ENCODE measurements at places on chromosomes 13 and 19.

DNA sequence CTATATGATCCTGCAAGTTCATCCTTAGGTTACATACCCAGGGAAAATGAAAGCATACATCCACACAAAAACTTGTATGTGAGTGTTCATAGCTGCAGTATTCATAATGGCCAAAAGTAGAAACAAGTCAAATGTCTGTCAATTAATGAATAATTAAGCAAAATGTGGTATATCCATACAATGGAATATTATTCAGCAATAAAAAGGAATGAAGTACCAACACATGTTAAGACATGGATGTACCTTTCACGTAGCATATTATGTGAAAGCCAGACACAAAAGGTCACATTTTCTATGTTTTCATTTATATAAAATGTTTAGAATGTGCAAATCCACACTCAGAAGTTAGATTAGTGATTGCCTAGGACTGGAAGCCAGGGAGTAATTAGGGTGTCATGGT is 75.4 kb downstream of the ZNF429 start:
- DNase-seq: no peak

- DNase-seq: no peak
Observed at GRCh38 chr19:46520616-46521015, 24.9 kb upstream of the PNMA8B start.

GRCh38 chr19:17125062-17125727 is 49.6 kb downstream of the MYO9B start:
- DNase-seq: no peak

- DNase-seq: no peak
Observed at GRCh38 chr13:114057166-114058050, 75.0 kb downstream of the RASA3 start.

DNA sequence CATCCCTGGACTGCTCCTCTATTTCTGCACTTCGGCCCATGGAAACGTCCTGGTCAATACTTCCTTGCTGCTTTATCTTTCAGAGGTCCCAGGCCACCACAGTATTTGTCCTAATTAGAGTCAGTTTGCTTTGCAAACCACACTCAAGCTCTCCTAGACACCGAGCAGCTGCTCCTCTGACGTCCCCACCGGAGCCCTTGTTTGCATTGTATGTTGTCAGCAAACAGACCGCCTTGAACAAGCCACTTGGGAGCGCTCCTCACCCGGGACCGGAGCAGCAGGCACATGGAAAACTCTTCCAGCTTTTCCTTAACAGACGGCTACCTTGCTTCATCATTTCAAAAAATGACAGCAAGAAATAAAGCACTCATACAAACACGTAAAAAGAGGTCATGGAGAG is 51.5 kb upstream of the GTF3A start:
- DNase-seq: no peak

DNA sequence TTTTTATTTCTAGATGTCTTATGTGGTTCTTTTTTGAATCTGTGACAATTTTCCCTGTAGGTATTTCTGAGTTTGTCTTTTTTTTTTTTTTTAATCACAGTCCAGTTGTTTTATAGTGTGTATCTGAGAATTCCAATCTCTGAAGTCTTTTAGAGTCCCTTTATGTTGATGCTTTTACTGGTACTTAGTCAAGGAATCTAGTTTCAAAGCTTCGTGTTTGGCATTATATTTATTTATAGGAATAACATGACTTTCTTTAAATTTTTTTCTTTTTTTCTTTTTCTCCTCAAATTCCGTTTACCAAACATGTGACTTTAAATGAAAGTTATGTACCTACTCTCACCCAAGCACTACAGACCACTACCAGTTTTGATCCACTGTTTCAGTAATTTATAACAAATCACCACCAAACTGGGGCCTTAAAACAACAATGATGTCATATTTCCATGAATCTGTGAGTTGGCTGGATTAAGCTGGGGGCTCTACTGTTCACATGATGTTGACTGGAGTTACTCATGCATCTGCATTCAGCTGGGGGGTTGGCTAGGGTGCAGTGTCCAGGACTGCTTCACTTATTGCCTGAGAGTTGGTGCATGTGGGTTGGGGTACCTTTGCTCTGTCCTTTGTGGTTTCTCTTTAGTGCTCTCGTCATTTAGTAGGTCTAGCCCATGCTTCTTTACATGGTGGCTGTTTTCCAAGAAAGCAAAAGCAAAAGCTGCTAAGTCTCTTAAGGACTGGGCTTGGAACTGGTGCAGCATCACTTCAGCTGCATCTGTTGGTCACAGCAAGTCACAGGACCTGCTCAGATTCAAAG is 22.3 kb downstream of the KCTD4 start:
- DNase-seq: no peak

GRCh38 chr19:8000298-8001038 is 5.0 kb downstream of the ELAVL1 start:
- no peak for DNase-seq

DNA sequence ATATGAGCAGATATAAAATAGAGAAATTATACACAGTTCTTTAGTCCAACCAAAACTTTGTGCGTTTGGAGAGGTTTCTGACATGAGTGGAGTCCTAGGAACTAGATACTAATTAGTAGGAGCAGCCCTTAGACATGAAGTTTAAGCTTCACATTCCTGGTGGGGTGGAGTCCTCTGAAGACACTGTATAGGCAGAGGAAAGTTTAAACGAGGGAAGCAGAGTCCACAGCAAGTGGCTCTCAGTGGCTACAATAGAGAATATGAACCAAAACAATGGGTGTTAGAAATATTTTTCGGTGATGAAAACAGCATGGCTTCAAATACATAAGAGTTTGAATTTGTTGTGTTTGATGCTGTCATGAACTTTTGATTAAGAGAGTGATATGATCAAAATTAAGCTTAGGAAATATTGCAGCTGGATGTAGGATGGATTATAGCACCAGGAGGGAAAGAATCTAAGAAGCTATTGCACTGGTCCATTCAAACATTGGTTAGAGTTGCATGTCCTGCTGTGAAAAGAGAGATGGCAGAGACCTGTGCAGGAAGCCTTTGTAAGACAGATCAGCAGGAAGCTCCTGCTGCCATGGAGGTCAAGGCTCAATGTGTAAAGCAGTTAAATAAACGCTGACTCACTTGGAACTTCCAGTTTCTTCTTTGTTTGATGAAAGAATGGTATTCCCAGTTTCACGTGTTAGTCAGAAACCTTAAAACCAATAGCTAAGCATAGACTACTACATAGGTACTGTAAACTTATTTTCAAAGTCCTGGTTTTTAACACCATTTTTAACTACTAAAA is 175.2 kb downstream of the TDRD3 start:
- no peak for DNase-seq

DNA sequence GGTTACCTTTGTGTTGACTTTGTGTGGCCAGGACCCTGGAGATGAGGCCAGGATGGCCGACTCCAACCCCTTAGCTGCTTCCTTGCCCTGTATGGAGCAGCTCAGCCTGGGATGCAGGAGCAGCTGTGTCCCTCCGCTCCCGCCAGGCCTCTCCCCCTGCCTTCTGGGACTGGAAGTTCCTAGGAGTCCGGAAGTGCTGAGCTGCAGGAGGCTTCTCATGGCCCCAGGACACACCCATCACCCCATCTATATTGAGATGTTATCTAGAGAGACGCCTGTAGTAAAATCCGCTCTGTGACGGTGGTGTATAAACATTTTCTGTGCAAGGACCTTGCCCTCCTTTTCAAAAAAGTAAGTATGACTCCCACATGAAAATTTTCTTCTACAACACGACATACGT is 27.0 kb downstream of the WTIP start:
- DNase-seq: no peak

- no peak for DNase-seq
Observed at GRCh38 chr13:107006661-107007060, 438.7 kb upstream of the ARGLU1 start.

- DNase-seq: no peak
Observed at GRCh38 chr13:40056898-40057619, 401.6 kb downstream of the COG6 start.

GRCh38 chr19:49677231-49677900 is at the start of gene PRMT1:
Gene PRMT1 (plus strand): TSS chr19:49677271. CDS start chr19:49677281, 10 bp downstream.
- no peak for DNase-seq

GRCh38 chr13:96100457-96101220 is 10.7 kb downstream of the HS6ST3 start:
- DNase-seq: no peak

DNA sequence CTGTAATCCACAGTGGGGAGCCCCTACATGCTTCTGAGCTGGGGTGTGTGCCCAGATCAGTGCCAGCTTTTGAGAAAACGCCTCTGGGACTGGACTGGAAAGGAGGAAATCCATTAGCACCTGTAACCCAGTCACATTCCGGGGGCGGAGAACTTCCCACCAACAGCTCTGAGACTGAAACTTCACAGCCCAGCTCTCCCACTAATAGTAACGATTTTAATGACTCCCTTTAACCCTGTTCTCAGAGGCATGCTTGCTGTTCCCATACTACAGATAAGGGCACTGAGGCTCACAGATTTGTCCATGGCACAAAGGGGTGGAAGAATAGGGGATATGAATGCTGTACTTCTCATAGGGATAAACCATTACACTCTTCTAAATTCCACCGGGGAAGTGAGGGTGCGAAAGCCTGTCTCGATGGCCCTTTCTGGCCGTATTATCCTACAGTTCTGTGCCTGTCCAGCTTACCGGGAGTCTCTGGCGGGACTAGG is 851 bp downstream of the FBXO46 start:
- DNase-seq: no peak

- peak; percentile 54 for DNase-seq
Observed at GRCh38 chr13:44918326-44919103, 70.8 kb downstream of the NUFIP1 start.

DNA sequence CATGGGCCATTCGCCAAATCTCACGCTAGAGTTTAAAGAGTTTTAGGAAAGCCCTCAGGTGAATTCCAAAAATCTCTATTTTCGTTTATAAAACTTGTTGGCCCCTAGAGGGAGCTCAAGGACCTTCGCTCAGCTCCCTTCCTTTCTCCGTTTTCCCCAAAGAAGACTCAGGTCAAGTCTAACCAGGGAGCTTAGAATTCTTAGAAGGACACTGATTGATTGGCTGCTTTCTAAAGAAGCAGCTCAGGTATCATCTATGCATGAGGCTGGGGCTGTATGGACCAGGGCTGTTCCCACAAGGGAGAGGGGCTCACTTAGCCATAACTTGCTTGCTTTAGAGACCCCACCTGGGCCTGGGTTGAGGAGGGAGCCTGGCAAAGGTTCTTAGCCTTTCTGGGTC is 20.5 kb downstream of the DZIP1 start:
- DNase-seq: no peak

DNA sequence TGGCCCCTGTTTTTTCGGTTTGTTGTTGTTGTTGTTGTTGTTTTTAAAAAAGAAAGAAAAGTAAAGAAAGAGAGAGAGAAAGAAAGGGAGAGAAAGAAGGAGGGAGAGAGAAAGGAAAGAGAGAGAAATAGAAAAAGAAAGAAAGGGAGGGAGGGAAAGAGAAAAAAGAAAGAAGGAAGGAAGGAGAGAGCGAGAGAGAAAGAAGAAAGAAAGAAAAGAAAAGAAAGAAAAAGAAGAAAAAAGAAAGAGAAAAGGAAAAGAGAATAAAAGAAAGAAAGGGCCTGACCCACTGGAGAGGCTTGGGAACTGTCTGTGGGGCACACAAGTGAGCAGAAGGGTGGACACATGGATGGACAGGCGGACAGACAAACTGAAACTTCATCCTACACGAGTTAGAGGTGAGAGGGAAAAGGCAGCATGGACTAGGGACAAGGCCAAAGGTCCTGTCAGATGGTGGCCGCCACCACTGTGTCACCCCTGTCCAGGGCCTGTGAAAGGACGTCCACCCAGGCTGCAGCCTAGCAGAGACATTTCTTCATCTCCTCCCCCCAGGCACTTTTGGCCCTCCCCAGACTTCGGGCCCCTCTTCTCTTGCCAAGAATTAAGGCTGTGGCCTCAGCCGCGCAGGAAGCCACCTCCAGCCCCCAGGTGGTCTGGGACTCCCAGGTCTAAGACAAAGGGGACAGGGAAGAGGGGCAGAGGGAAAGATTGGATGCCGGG is 9.1 kb upstream of the BCAM start:
- DNase-seq: no peak

GRCh38 chr19:32336259-32337083 is 8.9 kb upstream of the ZNF507 start:
- no peak for DNase-seq

DNA sequence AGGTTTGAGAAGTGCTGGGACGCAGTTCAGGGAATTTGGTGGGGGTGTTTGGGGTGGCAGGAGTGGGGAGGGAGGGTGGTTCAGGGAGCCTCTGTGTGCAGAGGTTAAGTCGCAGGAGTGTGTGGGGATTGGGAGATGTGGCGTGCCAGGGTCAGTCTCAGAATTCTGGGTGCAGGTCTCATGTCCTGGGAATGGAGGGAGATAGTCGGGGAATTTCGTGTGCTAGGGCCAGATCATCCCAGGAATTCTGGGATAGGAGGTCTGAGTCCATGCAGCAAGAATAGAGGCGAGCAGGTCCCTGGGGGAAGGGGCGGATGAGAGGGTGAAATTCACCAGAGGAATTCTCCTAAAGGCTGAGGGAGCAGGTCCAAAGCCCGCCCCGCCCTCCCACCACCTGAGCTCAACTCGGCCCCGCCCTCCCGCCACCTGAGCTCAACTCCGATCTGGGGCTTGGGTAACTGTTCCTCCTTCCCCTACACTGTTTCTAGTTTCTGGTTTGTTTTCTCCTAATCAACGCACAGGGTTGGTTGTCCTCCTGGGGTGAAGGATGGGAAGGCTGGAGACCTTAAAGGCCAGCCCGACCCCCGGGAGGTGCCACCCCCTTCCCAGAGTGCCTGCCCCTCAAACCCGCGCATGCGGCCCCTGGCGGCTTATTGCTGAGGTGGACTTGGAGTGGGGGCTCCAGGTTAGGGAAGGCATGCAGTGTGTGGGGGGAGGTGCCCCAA is 15.2 kb downstream of the KCNC3 start:
- no peak for DNase-seq

DNA sequence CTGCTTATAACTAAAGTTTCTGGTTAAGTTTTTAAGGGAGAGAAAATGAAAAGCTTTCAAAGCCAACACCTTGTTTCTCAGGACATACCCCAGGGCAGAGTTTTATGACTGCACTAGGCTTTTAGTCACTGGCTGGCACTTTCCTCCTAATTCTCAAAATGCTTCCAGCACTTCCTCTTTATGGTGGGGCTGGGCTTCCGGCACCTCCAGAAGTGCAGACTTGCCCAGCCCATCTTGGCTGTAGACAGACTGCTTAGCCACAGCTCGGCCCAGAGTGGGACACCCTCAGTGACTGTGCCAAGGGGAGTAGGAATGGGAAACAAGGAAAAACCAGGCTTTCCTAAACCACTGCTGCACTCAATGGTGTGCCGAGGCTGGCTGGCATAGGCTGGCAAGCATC is 23.2 kb upstream of the GTF3A start:
- no peak for DNase-seq
